ENCODE measurements at places on chromosomes 3 and 15.
A peak's percentile ranks its signal among the peaks of the same experiment; 100 is the strongest.

DNA sequence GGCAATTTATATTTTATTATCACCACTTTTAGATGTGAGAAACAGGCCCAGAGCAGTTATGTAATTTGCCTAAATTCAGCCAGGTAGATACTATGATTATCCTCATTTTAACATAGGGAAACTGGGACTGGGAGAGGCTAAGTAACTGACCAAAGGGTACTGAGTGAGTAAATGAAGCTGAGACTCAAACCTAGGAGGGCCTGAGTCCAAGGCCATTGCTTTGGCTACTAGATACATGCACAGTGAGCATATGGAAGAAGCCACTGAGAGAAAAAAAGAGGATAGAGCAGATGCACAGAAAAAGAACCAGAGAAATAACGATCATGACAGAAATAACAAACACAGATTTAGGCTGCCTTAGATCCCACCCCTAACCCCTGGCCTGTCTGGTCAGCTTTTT, 33.6 kb downstream of the USF3 start:
- no peak for DNase-seq

DNA sequence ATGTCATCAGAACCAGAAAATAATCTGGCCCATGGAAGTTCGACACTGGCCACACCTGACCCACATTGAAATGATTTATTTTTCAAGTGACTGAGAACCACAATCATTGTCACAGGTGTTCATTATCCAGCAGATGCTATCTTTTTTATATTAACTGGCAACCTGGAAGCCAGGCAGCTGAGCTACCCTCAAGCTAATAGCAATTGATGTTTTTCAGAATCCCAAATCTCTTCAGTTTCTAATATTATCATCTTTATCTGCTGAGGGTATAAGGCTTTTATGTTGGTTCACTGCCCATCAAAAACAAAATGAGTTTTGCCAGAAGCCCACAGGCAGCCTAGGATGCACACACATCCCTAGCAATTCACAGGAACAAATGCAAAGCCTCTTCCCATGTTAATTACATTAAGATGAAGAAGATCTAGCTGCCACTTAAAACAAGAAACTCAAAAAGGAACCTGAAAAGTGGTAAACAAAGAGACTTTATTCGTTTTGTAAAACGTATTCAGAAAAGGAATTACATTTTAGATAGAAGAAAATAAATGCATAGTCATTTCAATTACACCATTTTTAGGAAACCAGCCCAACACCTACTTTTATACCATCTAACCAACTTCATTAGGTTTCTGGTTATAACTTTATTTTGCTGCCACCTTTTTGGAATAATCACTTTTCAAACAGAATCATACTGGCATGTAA, 40.9 kb upstream of the STRIT1 start:
- no peak for DNase-seq

DNA sequence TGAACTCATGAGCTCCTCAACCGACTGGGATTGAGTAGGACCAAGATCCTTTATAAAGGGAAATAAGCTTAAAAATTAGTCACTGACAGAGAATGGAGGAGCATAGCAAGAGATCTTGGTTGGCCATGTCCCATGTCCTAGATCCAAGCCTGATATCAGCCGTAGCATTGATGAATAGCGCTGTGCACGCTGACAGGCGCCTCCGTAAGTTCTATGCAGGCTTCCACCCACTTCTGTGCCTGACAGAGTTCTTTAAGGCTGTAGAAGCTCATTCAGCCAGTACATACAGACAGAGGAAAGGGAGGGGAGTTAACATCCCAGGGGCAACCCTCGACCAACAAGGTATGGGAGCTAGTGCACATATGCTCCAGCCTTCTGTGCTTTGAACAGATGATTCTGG, 251.7 kb upstream of the TBC1D5 start:
- no peak for DNase-seq

DNA sequence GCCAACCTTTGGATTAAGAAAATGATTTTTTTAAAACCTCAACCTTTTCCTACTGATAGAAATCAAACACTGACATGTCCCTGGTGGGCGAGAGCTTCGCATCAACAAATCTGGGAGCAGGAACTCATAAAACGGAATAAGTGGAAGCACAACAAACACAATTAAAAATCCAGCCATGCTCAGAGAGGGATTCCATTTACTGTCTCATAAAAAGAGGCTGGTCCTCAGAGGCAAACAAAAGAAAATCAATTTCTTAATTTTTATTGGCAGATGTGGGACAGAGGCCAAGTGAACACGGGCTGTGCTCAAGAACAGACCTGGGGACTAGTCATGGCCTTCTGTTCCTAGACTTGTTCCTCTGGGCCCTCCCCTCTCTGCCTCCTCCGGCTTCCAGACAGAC, 214.5 kb downstream of the NTRK3 start:
- no peak for DNase-seq

DNA sequence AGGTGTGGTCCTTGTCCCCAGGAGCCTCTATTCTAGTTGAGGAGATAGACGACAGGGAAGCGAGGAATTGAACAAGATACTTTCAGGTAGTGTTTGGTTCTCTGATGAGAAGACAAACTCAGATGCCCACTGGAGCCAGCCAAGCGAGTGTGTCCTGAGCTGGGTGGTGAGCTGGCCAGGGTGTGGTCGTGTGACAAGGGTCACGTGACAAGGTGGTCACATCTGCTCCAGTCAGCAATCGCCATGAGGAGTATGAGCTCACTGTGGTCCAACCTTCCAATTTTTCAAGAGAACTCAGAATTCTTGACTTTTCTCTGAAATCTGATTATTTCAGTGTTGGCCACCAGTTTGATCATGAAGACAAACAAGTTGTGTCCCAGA, 39.5 kb downstream of the SLC6A6 start:
- no peak for DNase-seq

- peak; percentile 42 for DNase-seq
These were observed 22.2 kb upstream of the TXNRD3 start for GRCh38 chr3:126676919-126677705.

DNA sequence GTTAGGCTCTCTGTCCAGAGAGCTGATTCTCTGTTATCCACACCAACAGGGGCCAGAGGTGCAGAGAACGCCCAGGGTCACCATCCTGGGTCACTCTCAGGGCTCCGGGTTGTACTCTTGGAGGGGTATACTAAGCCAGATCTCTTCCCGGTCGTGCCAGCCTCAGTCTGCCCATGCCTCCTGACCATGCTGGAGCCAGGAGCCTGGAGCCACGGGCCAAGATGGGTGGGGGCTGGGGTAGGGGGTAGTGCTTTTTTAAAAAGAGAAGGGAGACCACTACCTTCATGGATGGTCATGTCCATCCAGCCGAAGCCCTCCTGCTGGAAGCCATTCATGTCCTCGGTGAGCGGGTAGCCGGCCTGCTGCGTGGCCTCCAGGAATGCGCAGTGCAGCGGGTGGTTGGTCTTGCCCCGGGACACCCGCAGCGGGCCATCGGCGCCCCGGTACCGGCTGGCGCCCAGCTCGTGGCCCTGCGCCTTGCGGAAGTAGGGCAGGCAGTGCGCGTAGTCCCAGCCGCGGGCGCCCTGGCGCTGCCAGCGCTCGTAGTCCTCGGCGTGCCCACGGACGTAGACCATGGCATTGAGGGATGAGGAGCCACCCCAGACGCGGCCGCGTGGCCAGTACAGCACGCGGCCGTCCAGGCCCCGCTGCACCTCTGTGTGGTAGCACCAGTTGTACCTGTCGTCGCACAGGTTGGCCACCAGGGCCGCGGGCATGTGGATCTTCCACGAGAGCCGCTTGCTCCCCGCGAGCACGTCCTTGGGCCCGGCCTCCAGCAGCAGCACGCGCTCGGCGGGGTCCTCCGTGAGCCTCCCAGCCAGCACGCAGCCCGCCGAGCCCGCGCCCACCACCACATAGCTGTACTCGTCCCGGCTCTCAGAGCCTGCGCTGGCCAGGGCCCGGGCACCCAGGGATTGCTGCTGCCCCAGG, 22.9 kb downstream of the CHDH start:
- DNase-seq, result no peak

GRCh38 chr3:143989461-143989860, 17.8 kb downstream of the DIPK2A start:
- no peak for DNase-seq

GRCh38 chr15:32867313-32867626, 149.5 kb downstream of the GREM1 start:
- DNase-seq, result peak; percentile 88

DNA sequence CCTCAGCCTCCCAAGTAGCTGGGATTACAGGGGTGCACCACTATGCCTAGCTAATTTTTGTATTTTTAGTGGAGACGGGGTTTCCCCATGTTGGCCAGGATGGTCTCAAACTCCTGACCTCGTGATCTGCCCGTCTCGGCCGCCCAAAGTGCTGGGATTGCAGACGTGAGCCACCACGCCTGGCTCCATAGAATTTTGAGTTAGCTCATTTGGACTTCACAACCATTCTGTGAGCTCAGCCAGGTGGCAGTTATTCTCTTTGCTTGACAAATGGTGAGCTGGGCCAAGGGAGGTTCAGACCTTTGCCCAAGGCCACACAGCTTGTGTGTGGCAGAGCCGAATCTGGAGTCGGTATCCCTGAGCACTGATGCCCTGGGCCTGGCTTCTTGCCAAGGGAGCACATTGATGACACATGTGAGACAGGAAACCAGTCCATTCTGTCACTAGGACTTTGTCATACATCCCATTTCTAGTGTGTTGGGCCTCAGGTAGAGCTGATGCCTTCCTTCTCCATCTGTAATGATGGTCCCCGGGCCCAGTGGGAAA, 17.6 kb downstream of the PODXL2 start:
- DNase-seq, result no peak

- DNase-seq, result no peak
These were observed 8.4 kb downstream of the HRH1 start for GRCh38 chr3:11162401-11163345.

GRCh38 chr3:73493543-73494308, 131.0 kb downstream of the PDZRN3 start:
- peak; percentile 80 for DNase-seq

- peak; percentile 36 for DNase-seq
These were observed 86.4 kb downstream of the NSMCE3 start for GRCh38 chr15:29183071-29183831.

DNA sequence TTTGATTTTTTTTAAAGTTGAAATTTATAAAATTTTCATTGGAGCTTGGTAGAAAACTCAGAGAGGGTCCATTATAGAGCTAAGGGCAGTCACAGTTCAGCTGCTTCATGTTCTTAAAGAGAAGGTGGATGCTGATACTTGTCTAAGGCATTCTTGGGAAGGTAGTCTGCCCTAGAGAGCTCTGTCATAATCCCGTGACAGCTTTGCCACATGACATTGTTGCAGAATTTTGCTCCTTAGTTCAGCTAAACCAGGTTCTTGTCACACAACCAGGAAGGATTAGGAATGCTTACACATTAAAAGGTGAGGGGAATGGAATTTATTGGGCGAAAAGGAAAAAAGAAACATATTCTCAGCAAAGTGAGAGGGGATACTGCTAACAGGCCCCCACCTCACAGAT, 130.9 kb downstream of the GMNC start:
- DNase-seq, result no peak

Measured in EL (cell line).